Foreskin keratinocyte (primary cell): ENCODE measurements at places on chromosomes 2 and 18. TPM values are rescaled to one million over a fixed set of nuclear protein-coding genes. Genes with fewer than 3 reads are reported as not detected.

Gene MERTK
- total RNA-seq = 0.07 TPM in 1 of 2 replicates, not detected in the other

Gene FMNL2
- total RNA-seq = 44.8 and 46.5 TPM in 2 replicates

Gene KRTCAP3
- total RNA-seq = 37.1 and 40.2 TPM in 2 replicates

Gene LRRFIP1
- 91.7 and 95.3 TPM in 2 replicates for total RNA-seq

Gene PPM1B
- 26.1 and 29.5 TPM in 2 replicates for total RNA-seq

Gene POTEI
- not detected in 2 replicates for total RNA-seq

Gene NT5DC4
- total RNA-seq = 0.07 TPM in 1 of 2 replicates, not detected in the other

Gene TEX44
- total RNA-seq = not detected in 2 replicates

Gene RBM45
- 16.7 and 17.2 TPM in 2 replicates for total RNA-seq

Gene SLC14A1
- 0.25 TPM in 1 of 2 replicates, not detected in the other for total RNA-seq

Gene GPR17
- total RNA-seq = not detected in 2 replicates

Gene LRRC30
- not detected in 2 replicates for total RNA-seq

Gene GNLY
- total RNA-seq = not detected in 2 replicates

Gene HJURP
- 40.1 and 45.8 TPM in 2 replicates for total RNA-seq

Gene MAP2
- 7.4 and 9.1 TPM in 2 replicates for total RNA-seq

Gene REG3G
- not detected in 2 replicates for total RNA-seq

Gene FIGLA
- not detected in 2 replicates for total RNA-seq

Gene FSHR
- total RNA-seq = not detected in 2 replicates

Gene MOCOS
- 1.6 and 5.0 TPM in 2 replicates for total RNA-seq

Gene DES
- not detected in 2 replicates for total RNA-seq

Gene CDK5R2
- not detected in 2 replicates for total RNA-seq

Gene CDH19
- total RNA-seq = not detected in 2 replicates

Gene CTLA4
- not detected in 2 replicates for total RNA-seq

Gene UGT1A5
- 0.53 and 0.82 TPM in 2 replicates for total RNA-seq

Gene AMER3
- total RNA-seq = not detected in 2 replicates

Gene RHOB
- total RNA-seq = 46.8 and 64.3 TPM in 2 replicates

Gene MOGAT1
- total RNA-seq = not detected in 2 replicates

Gene ACADL
- total RNA-seq = 0.18 TPM in 1 of 2 replicates, not detected in the other

Gene MAL
- not detected in 2 replicates for total RNA-seq

Gene GATA6
- total RNA-seq = 0.03 and 0.07 TPM in 2 replicates

Gene CENPA
- 30.8 and 39.0 TPM in 2 replicates for total RNA-seq

Gene MPPE1
- 14.4 and 19.1 TPM in 2 replicates for total RNA-seq

Gene SIX3
- total RNA-seq = not detected in 2 replicates

Gene SLC19A3
- total RNA-seq = 0.14 and 0.21 TPM in 2 replicates

Gene GRHL1
- 0.92 and 1.2 TPM in 2 replicates for total RNA-seq

Gene ZSWIM2
- not detected in 2 replicates for total RNA-seq

Gene SH3BP4
- total RNA-seq = 45.9 and 46.1 TPM in 2 replicates

Gene DSG1
- 0.32 and 0.37 TPM in 2 replicates for total RNA-seq

Gene ITGB1BP1
- 75.7 and 90.2 TPM in 2 replicates for total RNA-seq

Gene LYG2
- not detected in 2 replicates for total RNA-seq

Gene IL36A
- not detected in 2 replicates for total RNA-seq

Gene DSG3
- total RNA-seq = 73.1 and 102 TPM in 2 replicates

Gene CTNNA2
- total RNA-seq = not detected in 2 replicates

Gene CNRIP1
- total RNA-seq = 0.11 TPM in 1 of 2 replicates, not detected in the other

Gene ADAM23
- total RNA-seq = 0.28 and 0.31 TPM in 2 replicates

Gene GALNT3
- 96.5 and 99.1 TPM in 2 replicates for total RNA-seq

Gene DLX2
- 1.1 and 1.4 TPM in 2 replicates for total RNA-seq

Gene DNAJB2
- total RNA-seq = 27.9 and 39.2 TPM in 2 replicates

Gene CHPF
- total RNA-seq = 93.1 and 105 TPM in 2 replicates

Gene KCNG2
- not detected in 2 replicates for total RNA-seq

Gene COL6A3
- total RNA-seq = 0.03 TPM in 1 of 2 replicates, not detected in the other

Gene MEIS1
- 9.0 and 9.2 TPM in 2 replicates for total RNA-seq

Gene KIF5C
- 0.07 and 0.11 TPM in 2 replicates for total RNA-seq

Gene RASGRP3
- total RNA-seq = 0.25 and 0.61 TPM in 2 replicates

Gene ITPRIPL1
- 7.2 and 7.7 TPM in 2 replicates for total RNA-seq

Gene HEATR5B
- 11.5 and 11.7 TPM in 2 replicates for total RNA-seq

Gene SATB2
- total RNA-seq = 2.1 and 2.8 TPM in 2 replicates
